ENCODE measurements at places on chromosomes 5 and 9.

DNA sequence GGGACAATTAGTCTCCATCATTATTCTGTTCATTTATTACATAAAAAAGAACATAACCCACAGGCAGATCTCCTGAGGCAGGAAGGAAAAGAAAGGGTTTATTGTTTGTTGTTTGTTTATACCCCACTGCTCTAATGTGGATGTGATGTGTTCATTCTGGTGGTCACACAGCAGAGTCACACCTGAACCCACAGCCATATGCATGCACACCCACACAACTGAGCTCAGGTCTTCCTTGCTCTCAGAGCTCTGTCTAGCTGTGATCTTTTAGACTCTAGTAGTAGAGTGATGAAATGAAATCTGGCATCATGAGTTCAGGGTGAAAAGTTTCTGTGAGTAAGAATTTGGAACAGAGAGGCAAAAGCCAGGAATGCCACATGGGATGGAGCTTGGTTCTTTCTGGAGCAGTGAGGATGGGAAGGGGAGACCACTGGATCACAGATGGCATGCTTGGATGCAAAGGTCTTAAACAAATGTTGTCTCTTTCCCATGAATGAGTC, 227.0 kb downstream of the PAPPA start:
- ATAC-seq = no peak

DNA sequence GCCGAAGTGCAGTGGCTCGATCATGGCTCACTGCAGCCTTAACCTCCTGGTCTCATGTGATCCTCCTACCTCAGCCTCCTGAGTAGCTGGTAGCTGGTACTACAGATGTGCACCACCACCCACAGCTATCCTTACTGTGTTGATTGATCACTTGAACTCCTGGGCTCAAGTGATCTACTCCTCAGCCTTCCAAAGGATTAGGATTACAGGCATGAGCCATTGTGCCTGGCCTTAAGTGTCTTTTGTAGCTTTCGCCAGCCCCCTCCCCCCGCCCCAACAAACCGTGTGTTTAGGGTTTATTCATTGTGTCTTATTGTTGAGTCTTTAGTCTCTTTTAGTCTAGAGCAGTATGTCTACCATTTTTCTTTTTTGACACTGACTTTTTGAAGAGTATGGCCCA, 33.1 kb downstream of the SPIN1 start:
- no peak for ATAC-seq

- no peak for ATAC-seq
Observed at GRCh38 chr5:54630738-54631359, 113.3 kb downstream of the SNX18 start.

GRCh38 chr9:133876144-133876543, 116.0 kb downstream of the VAV2 start:
- ATAC-seq = no peak

DNA sequence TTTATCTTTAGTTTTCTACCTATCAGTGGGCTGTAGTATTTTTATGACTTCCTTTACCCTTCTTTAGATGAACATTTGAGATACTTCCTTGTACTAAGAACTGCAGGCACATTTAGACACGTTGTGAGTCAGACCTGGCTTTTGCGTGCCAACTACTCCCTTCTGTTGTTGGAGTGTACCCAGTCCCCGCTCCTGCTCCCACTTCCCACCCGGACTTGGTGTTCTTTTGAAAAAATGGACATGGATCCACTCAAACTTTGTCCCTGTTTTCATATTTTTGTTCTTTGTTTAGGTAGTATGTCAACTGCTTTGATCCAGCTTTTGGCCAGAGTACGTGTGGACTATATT, 60.7 kb downstream of the PARP8 start:
- ATAC-seq = peak; percentile 90

DNA sequence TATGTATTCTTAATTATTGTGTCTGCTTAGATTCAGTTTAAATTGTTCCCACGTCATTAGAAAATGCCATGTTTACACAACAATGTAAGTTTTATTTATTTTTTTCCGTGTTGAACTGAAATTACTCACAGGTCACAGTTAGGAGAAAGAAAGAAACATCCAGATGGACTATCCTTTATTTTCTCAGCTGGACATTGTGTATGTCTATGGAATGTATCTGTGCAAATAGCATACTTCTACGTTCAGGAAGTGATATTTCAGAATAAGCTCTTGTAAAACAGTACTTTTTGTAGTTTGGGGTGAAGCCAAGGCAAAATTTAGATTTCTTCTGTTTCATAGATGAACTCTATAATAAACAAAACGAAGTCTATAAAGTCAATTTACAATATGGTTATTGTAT, 249.0 kb upstream of the ZNF608 start:
- no peak for ATAC-seq

DNA sequence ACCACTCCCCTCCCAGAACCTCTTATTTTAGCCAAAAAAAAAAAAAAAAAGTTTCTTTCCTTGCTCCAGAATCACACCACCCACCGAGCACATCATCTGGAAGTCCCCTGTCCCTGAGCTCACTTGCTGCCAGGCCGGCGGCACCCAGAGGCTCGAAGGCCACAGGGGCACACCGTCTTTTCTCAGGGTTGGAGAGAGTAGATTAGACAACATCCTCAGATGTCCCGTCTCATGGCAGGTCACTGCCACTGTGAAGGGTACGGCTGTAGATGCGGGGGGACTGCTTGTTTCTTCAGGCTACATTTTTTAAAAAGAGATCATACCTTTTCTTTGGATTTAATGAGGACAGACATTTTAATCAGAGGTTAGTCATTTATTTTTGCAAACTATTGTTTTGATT, 109.0 kb downstream of the MVB12B start:
- no peak for ATAC-seq

DNA sequence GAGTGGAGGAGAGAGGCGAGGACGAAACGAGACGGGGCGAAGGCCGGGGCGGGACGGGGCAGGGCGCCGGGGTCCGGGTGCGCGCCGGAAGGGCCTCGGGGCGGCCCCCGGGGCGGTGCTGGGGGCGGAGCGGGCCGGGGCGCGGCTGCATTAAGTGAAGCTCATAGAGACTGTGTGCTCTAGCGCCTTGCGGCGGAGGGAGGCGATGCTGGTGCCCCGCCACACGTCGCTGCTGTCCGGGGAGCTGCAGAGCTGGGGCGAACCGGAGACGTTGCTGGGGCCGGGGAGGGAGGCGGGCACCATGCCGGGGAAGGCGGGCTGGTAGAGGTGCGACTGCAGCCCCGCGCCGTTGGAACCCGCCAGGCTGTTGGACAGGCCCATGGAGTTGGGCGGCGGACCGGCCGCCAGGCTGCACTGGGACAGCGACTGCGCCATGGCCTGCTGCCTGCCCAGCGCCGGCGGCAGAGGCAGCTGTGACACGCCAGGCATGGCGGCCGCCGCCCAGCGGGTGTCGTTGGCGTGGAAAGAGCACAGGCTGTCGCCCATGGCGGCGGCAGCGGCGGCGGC, 8.3 kb downstream of the OTP start:
- ATAC-seq = peak; percentile 87

DNA sequence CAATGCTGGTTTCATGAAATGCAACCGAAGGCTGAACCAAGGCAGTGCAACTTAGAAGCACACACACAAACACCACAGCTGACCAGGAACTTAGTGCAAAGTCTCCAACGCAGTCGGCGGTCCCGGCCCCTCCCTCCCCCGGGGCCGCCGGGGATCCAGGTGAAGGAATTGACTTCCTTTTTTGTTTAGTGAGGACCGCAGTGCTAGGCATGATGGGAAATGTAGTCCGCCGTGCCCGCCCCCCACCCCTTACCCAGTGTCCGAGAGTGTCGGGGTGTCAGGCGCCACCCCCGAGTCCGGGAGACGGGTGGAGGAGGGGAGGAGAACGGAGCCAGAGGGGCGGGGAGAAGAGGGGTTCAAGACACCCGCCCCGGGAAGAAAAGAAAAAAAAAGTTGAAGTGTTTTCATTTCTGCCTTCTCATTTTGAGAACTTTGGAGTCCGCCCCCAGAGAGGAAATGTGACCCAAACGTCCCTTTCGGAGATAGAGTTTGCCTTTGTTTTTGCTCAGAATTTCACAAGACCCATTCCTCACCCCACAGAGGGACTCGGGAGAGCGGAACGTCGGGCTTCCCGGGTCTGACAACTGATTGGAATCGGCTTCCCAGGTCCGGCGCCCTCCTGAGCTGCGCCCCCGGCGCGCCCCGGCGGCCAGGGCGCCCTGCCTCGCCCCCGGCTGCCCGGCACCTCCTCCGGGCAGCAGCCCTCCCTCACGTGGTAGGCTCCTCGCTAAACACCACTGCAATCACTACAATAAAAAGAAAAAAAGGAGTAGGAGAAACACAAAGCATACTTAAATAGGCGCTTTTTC, 2.0 kb downstream of the IER5L start:
- ATAC-seq = peak; percentile 61

GRCh38 chr9:12633016-12633765, 60.0 kb upstream of the TYRP1 start:
- ATAC-seq = no peak

GRCh38 chr9:129230302-129230701, 52.2 kb upstream of the IER5L start:
- ATAC-seq = no peak
